H9 (cell line): ENCODE measurements at places on chromosomes 2 and 18. TPM values are rescaled to one million over a fixed set of nuclear protein-coding genes. Genes with fewer than 3 reads are reported as not detected.

- DNase-seq: no peak
- no peak overlapping the region for H3K4me3 ChIP-seq
- H3K36me3 ChIP-seq: no peaks in the 10 kb centered on the region
- no peaks in the 10 kb centered on the region for H3K27me3 ChIP-seq
Observed at GRCh38 chr2:158489366-158490112, 32.8 kb downstream of the PKP4 start.

DNA sequence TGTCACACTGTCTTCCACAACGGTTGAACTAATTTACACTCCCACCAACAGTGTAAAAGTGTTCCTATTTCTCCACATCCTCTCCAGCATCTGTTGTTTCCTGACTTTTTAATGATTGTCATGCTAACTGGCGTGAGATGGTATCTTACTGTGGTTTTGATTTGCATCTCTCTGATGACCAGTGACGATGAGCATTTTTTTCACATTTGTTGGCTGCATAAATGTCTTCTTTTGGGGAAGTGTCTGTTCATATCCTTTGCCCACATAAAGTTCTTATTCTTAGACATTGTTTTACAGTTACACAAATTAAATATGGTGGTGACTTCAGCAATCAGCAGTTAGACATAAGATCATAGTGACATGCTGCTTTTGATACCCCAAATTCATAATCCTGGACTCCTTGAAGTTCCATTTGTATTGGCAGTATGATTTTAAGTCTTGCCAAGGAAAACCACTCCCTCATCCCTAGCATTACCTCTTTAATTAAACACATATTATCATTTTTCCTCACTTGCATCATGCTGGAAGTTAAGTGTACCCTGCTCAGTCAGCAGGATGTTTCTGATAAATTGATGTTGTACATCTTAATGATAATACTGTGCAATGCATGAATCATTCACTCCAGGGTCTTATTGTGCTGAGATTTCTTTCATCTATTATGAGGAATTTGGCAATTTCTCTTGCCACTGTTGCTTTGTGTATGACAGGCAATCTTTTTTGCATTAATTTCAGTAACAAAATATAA is 67.6 kb upstream of the STAT1 start:
- H3K27me3 ChIP-seq: no peaks in the 10 kb centered on the region
- peaks cover 8% of the 10 kb centered on the region for H3K36me3 ChIP-seq
- no peaks in the 10 kb centered on the region for H3K4me1 ChIP-seq

DNA sequence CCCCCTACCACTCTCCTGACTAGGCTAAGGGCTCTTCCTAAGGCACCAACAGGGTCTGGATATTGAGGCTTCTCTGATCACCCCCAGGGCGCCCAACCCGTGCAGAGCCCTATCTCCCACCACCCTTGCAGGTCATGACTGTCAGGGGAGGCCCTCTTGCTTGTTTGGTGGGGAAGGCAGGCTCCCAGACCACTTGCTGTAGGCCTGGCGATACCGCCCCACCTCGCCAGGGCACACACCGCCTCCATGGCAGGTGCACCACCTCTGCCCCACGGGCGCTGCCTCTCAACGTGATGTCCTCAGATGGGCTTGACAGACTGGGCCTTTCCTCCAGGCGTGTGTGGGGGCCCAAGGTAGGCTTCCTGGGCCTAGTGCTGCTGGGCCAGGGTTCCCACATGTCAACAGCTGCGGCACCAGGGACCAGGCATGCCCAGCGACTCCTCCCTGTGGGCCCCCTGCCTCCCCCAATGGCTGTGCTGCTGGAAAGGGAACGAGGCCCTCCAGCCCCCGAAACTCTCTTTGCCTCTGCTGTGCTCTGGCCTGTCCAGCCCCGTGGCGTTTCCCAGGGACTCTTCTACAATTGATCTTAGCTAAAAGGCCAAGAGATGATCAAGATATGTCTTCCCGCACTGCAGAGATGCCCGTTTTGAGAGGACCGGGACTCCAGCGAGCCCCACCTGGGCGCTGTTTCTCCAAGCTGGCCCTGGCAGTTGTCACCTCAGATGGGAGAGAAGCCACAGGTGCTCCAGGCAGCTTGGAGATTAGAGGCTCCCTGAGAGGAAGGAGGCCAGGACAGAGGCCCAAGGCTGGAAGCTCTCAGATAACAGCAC is 7.5 kb downstream of the NPPC start:
- no peaks in the 10 kb centered on the region for H3K27me3 ChIP-seq
- no peaks in the 10 kb centered on the region for H3K36me3 ChIP-seq
- no peak overlapping the region for H3K4me3 ChIP-seq
- H3K4me1 ChIP-seq: no peaks in the 10 kb centered on the region
- H3K27ac ChIP-seq: no peak overlapping the region

The TMEM131 gene
- total RNA-seq: 20.9 and 22.3 TPM in 2 replicates

GRCh38 chr2:60075048-60075447 is 478.4 kb downstream of the BCL11A start:
- no peaks in the 10 kb centered on the region for H3K27me3 ChIP-seq
- no peak overlapping the region for H3K4me3 ChIP-seq
- no peak for DNase-seq
- no peaks in the 10 kb centered on the region for H3K36me3 ChIP-seq
- no peaks in the 10 kb centered on the region for H3K4me1 ChIP-seq

The ANTXR1 gene
- total RNA-seq: 37.3 and 39.5 TPM in 2 replicates

The LRATD1 gene
- total RNA-seq: 0.31 and 0.39 TPM in 2 replicates
